ENCODE measurements at places on chromosomes 3 and 15.

DNA sequence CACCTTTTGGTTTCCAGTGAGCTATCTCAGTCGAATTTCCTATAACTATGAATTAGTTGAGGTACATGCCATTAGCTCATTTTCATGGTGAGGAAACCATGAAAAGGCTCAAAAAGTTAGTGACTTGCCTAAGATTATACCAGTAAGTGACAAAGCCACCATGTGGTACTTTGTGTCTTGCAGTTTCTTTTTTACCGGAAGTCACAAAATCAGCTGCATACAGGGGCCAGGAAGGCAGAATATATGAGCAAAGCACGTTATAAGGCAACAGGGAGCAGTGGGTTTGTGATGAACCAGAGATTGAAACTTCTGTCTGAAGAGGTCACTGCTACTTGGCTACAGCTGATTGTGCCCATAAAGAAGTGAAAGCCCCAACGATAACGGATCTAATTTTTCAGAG lies 50.3 kb downstream of the CMTM8 start:
- DNase-seq, result no peak

DNA sequence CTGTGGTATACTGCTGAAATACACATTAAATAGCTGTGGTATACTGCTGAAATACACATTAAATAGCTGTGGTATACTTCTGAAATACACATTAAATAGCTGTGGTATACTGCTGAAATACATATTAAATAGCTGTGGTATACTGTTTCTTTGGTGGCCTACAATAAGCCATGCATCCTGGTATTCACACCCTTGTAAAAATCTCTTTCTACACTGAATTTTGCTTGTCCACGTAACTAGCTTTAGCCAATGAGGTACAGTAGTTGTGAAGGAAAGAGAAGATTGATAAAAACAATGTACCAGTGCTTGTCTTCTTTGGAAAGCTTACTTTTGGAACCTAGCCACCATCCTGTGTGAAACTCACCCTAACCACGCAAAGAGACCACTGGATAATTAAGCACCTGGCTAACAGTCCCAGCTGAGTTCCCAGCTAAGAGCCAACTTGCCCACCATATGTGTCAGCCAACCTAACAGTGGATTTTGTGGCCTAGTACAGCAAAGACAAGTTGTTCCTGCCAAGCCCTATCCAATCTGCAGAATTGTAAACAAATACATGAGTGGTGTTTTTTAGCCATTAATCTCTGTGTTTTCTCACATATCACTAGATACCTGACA lies 103.4 kb upstream of the MELTF start:
- no peak for DNase-seq

DNA sequence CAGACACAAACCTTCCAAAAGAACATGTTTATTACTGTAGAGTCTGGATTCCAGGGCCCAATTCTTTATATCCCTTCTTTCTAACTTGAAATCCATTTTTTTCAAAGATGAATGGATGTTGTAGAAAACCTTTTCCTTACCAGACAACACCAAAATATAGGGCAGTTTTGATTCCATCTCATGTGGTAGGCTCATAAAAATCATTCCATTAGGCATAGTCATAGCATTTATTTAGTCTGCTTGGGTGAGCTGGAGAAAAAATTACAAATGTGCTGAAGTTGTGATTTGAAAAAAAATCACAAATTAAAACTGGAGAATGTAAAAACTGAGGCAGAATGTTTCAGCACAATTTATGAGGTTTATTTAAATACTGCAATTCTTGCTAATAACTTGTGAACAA lies 199.3 kb upstream of the TBC1D5 start:
- no peak for DNase-seq

DNA sequence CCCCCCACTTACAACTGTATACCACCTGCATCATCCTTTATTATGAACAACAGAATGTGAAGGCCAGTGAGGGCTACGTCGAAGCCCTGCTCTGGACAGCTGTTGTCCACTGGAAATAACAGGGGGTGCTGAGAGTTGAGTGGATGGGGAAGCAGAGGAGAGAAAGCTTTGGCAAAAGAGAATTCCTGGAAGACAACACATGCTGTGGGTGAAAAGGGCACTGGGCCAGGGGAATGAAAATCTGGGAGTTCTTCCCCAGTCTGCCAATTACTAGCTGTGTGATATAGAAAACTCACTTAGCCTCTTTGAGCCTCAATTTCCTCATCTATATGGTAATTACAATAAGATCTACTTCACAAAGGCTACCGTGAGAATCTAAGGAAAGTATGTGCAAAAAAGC lies 40.7 kb downstream of the FSTL1 start:
- no peak for DNase-seq

GRCh38 chr3:66604481-66604880 lies 103.7 kb upstream of the LRIG1 start:
- DNase-seq, result no peak

DNA sequence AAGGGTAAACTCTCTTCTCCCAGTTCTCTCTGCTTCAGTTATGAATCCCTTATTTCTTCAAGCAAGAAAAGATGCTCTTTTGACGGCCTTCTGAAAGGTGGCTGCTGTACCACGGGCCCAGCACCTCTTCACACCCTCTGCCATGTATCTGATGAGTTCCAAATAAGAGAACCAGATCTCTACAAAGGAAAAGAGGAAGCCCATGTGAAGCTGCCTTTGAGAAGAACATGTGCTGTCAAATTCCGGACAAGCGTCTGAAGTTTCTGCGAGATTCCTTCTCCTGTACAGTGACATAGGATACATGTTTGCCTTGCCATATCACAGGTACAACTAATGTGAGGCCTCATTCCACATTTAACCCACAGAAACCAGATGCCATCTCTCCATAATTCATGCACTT lies 59.2 kb downstream of the SH3BP5 start:
- DNase-seq, result no peak

DNA sequence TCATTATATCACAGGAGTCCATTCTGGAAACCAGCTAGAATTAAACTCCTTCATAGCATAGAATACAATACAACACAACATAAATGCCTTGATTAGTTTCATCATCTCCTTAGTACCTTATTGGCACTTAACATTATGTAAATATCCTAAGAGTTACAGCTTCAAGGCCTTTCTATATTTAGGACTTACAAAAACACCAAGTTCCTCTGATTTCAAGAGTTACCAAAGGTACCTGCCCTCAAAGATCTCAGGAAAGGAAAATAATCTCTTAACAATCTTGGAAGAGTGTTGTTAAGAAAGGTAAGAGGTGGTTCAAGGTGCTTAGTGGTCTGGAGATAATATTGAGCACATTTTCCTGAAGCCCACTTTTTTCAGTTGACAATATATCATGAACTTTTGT lies 477.7 kb downstream of the IGSF11 start:
- DNase-seq, result no peak

GRCh38 chr3:147237991-147238390 lies 168.4 kb downstream of the ZIC4 start:
- DNase-seq, result no peak

DNA sequence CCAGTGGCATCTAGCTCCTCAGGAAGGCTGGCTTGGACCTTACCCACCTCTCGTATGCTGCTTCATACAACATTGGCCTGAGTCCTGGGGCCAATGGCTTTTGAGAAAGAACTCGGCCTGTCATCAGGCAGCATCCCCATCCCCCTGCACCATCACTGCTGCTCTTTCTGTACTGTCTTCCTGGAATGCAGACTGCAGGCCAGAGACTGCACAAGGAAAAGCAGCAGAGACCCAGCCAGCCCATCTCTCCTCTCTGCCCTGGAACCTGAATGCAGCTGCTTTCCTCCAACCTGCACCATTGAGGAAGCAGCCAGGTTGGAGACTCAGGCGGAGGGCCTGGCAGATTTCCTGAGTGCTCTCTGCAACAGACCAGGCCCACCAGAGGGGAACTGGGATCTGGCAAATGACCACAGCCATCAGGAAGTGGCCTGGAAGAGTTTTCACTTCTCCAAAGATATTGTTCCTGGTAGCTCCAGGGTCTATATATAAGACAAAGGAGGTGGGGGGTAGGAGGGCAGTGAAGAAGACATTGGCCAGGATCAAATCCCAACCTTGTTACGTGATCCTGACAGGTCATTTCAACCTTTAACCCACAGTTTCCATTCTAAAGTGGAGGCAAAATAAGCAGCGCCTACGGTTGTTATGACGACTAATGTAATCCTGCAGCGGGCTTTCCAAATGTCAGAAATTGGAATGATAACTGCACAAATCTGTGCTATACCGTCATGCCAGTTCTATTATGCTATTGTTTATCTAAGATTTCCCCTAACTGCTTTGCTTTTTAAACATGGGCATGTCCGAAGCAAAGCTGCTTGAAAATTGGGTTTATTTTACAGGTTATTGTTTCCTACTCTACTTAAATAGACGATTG lies 24.4 kb upstream of the RAB7A start:
- DNase-seq, result no peak

GRCh38 chr3:32522682-32523081 lies 20.0 kb upstream of the CMTM6 start:
- DNase-seq, result no peak

All from choroid plexus epithelial cell (primary cell).